Activated naive CD4-positive, alpha-beta T cell treated with anti-CD3 and anti-CD28 coated beads for 36 hours (primary cell): ENCODE measurements at places on chromosomes 1 and 21. TPM values are rescaled to one million over a fixed set of nuclear protein-coding genes. Genes with fewer than 3 reads are reported as not detected.

DNA sequence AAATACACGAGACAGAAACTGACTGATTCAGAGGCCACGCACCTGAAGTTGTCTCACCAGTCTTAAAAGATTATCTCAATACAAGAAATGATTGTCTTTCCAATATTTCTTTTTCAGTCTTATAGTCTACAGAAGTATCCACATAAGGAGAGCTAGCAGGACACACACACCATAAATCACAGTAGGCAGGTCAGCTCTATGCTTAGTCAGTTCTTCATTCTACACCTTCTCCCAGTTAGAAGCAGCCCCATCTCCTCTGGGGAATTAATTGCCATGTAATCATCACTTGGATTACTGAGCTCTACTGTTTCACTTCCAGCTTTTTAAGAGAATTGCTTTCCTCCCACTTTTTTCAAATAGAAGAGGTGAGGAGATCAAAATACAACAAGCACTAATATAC is 59.6 kb downstream of the SMYD3 start:
- H3K4me1 ChIP-seq = peaks cover 3% of the 10 kb centered on the region
- H3K36me3 ChIP-seq = peaks cover 8% of the 10 kb centered on the region
- no peak overlapping the region for H3K27ac ChIP-seq
- H3K4me3 ChIP-seq = no peak overlapping the region
- DNase-seq = no peak
- no peaks in the 10 kb centered on the region for H3K27me3 ChIP-seq

DNA sequence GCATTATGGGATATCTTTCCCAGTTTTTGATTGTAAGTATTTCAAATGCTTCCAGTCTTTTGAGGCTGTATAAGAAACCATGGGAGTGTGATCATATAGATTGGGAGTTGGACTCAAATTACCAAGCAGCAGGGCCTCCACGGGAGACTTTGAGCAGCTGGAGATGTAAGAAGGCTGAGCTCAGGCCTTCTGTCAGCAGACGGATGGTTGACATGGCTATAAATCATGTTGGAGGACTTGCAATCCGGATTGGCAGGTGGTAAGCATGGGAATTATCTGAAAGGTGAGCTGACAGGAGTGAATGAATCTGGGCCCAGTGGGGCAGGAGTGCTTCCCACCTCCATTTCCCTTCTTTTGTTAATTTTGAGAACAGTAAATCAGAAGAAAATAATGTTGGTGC is 83.2 kb upstream of the PPM1J start:
- no peaks in the 10 kb centered on the region for H3K36me3 ChIP-seq
- H3K27me3 ChIP-seq = no peaks in the 10 kb centered on the region
- DNase-seq = no peak
- no peak overlapping the region for H3K4me3 ChIP-seq
- no peaks in the 10 kb centered on the region for H3K4me1 ChIP-seq

GRCh38 chr1:11690397-11691301 is 861 bp upstream of the DRAXIN start:
- H3K4me3 ChIP-seq = peak overlapping the region; percentile 17
- no peak for DNase-seq
- no peaks in the 10 kb centered on the region for H3K36me3 ChIP-seq
- peaks cover 17% of the 10 kb centered on the region for H3K4me1 ChIP-seq
- no peak overlapping the region for H3K27ac ChIP-seq

DNA sequence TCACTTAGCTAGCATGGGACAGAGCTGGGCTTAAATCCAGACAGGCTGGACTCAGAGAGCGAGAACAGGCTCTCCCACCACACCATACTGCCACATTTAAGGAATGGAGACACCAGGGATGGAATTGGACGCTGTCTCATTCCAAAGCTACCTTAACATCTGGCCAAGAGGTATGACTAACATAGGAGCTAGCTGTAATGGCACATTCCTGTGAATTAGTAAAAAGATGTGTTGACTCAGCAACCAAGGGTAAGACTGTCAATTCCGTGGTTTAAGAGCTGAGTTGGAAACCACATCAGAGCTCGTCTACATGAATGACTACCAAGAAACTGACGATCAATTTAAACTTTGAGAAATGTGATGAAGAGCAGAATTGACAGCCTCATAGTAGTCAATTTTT is 8.3 kb upstream of the TNFRSF9 start:
- DNase-seq = peak; percentile 57
- H3K36me3 ChIP-seq = no peaks in the 10 kb centered on the region
- no peaks in the 10 kb centered on the region for H3K27me3 ChIP-seq

DNA sequence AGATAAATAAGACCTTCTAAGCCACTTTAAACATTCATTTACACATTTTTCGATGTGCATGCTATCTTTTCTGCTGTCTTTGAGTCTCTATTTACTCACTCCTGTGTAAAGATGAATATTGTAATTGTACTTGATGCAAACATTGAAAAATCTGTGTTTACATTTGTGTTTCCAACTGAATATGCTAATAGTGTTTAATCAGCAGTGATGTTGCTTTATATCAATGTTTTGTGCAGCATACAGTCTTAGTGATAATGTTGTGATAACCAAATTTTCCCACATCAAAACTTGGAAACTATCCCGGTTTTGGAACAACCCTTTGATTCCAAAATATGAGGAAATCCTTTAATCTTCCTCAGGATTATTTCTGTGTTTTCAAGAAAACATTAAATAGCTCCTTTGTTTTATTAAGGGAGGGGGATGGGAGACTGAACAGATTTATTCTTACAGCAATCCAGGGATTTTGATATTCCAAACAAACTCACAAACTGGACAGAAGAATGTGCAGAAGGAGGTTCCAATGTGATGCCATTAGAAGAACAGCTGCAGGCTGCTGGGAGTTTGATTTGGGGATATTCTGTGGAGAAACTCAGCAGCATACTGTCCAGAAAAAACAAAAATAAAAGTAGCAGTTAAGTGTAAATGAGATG is 248.0 kb downstream of the S1PR1 start:
- DNase-seq = no peak
- H3K27me3 ChIP-seq = no peaks in the 10 kb centered on the region
- no peaks in the 10 kb centered on the region for H3K4me1 ChIP-seq
- H3K36me3 ChIP-seq = no peaks in the 10 kb centered on the region
- no peak overlapping the region for H3K27ac ChIP-seq

DNA sequence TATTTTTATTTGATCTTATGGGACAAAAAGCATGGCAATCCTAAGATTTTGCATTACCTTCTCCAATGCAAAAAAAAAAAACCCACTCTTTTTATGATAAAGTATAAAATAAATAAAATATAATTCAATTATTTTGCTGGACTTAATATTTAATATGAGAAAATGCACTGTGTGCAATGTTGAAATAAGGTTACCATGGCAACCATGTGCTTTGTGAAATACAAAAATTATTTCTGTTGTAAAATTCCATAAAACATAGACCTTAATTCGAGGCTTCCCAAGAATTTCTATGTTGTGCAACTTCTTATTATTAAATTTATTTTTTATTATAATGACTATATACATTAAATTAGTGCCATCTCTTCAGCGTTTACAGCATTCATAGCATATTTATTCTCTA is 989.5 kb downstream of the MRPL39 start:
- no peaks in the 10 kb centered on the region for H3K4me1 ChIP-seq
- H3K36me3 ChIP-seq = peaks cover 2% of the 10 kb centered on the region

FCGR1A gene
- not detected for total RNA-seq

FOXJ3 gene
- 35.6 TPM for total RNA-seq
